ENCODE measurements at places on chromosomes 4 and X.

GRCh38 chr4:175559126-175559525, 252.9 kb downstream of the GPM6A start:
- DNase-seq = no peak

GRCh38 chr4:101349801-101350064, 2.4 kb upstream of the PPP3CA start:
- DNase-seq = no peak

- DNase-seq = no peak
Measured at GRCh38 chr4:184237612-184238011, 19.9 kb upstream of the ENPP6 start.

DNA sequence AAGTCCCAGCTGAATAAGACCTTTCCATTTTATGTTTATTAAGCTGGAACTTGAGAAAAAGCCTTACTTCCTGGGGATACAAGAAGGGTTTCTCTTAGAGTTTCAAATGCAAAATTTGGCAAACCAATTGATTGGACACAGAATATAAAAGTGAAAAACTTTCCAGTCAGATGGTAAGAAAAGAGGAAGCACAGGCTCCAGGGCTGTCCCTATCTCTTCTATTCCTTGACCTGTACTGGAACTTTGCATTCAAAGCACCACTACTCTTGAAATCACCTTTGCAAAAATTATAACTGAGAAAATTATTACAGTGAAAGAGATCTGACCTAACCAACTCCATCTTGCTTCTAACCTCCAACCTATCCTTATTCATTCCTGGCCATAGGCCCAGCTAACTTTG, 11.7 kb downstream of the PROM1 start:
- no peak for DNase-seq

DNA sequence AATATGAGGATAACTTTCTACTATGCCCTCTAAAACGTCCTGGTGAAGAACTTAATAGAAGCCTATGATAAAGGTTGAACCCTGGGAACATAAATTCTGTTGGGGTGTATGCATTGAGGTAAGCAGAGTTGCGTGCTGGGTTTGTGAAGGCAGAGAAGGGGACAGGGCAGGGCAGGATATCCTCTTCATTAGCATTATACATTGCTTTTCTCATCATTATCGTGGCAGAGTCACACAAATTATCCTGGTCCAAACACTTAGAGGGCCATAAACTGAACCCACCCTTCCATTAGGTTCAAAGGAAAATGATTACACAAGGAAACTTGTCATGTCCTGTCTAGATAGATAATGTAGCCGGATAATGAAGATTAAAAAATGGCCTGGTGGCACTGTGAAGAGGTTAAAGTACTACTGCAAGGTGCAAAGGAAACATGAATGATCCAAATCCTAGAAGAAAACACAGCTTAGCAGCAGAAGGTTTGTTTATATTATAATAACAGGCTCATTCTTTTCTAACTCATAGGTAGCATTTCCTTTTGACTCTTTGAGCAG, 189.1 kb downstream of the SPCS3 start:
- no peak for DNase-seq

- DNase-seq = no peak
Measured at GRCh38 chrX:46278572-46278971, 266.6 kb downstream of the ZNF674 start.

- DNase-seq = no peak
Measured at GRCh38 chr4:108139089-108139488, 29.6 kb downstream of the LEF1 start.

DNA sequence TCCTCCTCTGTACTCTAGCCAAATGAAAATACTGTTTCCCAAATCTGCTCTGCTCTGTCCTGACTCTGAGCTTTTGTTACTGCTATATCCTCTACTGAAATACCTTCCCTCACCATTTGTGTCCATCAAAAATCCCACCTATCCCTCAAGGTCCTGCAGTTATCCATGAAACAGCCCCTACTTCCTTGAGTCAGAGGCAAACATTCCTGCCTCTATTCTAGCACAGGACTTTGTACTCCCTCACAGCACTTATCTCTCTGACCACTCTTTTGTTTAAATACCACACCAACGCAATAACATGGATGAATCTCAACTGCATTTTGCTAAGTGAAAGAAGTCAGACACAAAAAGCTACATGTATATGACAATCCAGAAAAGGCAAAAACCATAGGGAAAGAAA, 10.5 kb upstream of the RNF128 start:
- DNase-seq = no peak

DNA sequence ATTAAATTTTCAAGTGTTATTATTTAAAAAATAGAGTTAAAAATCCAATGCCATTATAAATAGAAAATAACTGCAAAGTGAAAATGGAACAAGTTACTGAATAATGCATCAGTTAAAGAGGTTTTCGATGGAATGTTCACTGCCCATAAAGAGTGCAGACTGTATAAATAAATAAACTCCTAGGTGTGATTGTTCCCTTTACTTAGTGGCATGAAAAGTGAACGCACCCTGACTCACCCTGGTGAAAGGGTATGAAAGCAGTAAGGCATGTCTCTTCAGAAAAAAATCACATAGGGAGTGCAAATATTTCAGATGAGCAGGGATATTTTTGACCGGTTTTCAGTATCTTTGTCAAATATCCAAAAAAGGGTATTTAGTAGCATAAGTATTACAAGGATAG, 387.8 kb downstream of the DCAF12L2 start:
- no peak for DNase-seq

DNA sequence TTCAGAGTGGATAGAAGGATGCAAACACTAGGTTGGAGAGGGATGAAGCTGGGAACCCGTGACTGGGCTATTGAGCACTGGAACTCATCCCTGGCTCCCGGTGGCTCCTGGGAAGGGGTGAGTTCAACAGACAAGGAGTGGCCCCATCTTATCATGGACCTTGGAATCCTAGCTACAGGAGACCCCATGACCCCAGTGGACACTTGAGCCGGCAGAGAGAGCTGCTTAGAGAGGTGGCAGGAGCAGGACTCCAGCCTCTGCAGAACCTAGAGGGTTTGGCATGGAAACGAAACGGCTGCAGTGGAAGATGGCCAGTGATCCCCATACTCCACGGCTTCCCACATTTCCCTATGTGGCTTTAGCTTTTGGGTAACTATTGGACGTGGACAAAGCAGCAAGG, 205.8 kb upstream of the SPANXN1 start:
- DNase-seq = no peak

DNA sequence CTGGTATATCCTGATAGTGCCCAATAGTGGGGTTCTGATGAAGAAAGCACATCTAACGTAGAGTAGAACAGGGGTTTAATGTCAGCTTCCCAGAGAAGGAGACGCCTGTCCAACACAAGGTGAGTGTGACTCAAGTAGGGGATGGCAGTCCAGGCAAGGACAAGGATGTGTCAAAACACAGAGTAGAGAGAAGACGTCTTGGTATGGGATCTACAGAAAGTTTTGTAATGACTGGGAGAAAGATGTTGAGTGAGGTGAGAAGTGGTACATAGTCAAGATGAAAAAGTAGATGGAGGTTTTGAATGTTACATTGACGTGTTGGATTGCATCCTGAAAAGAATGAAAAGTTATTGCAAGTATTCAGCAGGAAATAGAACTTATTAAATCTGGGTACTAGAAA, 124.4 kb downstream of the TMA16 start:
- no peak for DNase-seq

DNA sequence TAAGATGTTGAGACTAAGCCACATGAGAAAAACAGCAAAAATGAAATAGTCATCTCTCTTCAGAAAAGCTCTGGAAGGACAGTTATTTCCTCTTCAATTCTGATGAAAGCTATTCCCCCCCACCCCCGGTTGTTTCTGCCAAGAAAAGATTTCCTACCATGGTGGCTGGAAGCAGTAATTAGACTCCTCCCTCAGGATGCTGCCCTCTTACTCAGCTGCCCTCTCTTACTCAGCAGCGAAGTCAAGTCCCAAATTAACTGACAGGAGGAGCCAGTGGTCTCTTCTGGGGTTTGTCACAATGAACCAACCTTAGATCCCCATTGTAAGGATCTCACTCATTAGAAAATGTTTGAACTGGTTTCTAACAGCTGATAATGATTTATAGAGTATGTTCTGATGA, 38.0 kb downstream of the GPM6B start:
- DNase-seq = no peak
